Activated CD8-positive, alpha-beta memory T cell treated with anti-CD3 and anti-CD28 coated beads for 48 hours (primary cell): ENCODE measurements at places on chromosomes 2 and 18.

DNA sequence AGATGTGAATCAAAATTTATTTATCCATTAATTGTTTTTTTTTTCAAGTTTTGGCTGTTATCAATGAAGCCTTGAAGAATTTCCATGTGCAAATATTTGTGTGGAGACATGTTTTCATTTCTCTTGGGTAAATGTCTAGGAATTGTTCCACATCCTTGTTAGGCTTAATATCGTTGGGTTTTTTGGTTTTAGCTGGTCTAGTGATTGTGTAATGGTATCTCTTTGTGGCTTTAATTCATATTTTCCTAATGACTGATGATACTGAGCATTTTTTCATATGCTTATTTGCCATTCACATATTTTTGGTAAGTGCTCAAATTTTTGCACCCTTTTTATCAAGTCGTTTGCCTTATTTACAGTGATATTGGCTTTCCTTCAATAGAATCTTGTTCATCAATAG lies 250.3 kb upstream of the EPHA4 start:
- no peak for DNase-seq

DNA sequence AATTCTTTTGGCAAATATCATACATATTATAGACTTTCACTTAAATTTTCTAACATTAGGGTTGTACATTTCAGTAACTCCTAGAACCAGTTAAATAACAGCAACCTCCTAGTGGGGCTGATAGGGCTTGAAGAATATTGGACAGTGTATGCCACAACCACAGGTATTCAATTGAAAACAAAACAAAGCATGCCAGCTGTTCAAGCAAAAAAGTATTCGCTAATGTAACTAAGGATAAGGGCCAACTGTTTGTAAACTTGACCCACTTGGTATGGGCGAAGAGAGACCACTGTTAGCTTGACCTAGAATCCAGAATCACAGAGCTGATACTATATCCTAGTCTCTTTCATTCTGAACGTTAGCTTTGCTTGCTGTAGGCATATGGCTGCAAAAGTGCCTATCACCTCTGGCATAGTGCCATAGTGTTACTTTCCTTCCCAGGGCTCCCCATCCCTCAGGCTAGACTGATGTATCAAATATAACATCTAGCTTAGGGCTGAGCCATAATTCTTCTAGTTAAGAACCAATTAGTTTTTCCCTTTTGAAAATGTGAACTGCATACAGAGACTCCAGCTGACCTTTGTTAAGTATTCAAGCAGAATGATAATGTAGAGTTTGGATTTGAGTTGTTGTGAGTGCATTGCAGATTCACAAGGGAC lies 458.8 kb upstream of the NRXN1 start:
- DNase-seq, result no peak

DNA sequence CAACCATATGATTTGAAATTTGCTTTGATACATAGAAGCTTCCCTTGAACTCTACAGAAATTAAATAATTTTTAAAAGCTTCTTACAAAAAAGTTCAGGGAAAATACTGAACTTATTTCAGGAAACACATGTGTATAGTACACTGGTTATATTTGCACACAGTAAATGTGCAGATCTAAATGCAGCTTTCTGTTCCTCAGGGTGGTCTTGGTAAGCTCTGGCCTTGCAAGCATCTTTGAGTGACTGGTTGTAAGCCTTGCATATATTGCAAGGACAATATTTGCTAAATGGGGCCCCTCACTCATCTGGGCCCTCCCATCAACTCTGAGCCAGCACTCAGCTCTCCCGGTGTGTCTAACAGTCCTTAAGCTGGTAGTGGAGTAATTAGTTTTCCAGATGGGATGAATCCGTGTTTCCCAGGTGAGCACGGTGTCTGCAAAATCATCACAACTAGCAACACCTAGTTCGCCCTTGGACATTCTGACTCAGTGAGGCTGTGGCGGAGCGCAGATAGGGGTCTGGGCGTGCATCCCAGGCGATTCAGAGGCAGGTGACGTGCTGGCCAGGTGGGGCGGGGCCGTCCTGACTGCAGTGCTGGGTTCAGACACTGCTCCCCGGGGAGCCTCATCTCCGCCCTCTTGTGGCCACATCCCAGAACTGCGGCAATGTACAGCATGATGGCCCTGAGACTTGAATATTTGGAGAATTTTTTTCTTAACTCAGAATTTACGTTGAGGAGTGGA lies 149.6 kb downstream of the MBP start:
- DNase-seq, result peak; percentile 79

- DNase-seq, result no peak
Measured at GRCh38 chr18:51490417-51490816, 292.9 kb upstream of the MEX3C start.

GRCh38 chr18:48363175-48363574 lies 46.0 kb downstream of the ZBTB7C start:
- no peak for DNase-seq

GRCh38 chr2:112182581-112183034 lies 44.4 kb downstream of the FBLN7 start:
- DNase-seq, result no peak

DNA sequence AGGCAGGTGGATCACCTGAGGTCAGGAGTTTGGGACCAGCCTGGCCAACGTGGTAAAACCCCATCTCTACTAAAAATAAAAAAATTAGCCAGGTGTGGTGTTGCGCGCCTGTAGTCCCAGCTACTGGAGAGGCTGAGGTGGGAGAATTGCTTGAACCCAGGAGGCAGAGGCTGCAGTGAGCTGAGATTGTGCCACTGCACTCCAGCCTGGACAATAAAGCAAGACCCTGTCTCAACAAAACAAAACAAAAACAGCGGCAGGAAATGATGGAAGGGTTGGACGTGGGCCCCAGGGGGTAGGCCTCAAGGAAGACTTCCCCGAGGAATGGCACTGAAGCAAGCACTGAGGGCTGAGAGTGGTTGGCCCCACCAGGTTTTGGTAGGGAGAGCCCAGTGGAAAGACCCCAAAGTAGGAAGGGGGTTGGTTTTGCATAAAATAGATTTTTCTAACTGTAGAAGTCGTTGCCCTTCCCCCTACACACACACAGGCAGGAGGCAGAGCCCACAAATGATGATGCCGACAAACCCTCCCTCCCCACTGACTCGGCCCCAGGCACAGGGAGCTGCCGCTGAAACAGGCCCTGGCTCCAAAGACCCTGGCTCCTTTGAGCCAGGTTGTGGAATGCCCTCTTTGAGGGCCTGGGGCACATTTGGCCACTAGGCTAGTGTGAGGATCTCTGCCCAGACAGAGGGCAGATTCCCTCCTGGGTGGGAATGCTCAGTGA lies 104.8 kb downstream of the CABLES1 start:
- no peak for DNase-seq
